ENCODE measurements at places on chromosomes 11 and 22.

- DNase-seq: peak; percentile 38
These were observed 79.1 kb downstream of the EMSY start for GRCh38 chr11:76523786-76524436.

- peak; percentile 63 for DNase-seq
These were observed 39.8 kb upstream of the SPTBN2 start for GRCh38 chr11:66768818-66769217.

DNA sequence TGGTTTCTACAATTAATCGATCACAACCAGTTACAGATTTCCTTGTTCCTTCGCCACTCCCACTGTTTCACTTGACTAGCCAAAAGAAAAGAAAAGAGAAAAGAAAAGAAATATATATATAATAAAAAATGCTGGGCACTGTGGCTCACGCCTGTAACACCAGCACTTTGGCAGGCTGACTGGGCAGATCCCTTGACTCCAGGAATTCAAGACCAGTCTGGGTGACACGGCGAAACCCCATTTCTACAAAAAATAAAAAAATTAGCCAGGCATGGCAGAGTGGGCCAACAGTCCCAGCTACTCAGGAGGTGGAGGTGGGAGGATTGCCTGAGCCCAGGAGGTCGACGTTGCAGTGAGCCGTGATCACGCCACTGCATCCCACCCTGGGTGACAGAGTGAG is 83.8 kb downstream of the NAT10 start:
- no peak for DNase-seq

- DNase-seq: no peak
These were observed 81.0 kb downstream of the TRMU start for GRCh38 chr22:46416520-46416871.

GRCh38 chr11:114115451-114115928 is 56.0 kb downstream of the ZBTB16 start:
- DNase-seq: no peak

GRCh38 chr11:82631722-82632630 is 101.7 kb downstream of the FAM181B start:
- peak; percentile 67 for DNase-seq

DNA sequence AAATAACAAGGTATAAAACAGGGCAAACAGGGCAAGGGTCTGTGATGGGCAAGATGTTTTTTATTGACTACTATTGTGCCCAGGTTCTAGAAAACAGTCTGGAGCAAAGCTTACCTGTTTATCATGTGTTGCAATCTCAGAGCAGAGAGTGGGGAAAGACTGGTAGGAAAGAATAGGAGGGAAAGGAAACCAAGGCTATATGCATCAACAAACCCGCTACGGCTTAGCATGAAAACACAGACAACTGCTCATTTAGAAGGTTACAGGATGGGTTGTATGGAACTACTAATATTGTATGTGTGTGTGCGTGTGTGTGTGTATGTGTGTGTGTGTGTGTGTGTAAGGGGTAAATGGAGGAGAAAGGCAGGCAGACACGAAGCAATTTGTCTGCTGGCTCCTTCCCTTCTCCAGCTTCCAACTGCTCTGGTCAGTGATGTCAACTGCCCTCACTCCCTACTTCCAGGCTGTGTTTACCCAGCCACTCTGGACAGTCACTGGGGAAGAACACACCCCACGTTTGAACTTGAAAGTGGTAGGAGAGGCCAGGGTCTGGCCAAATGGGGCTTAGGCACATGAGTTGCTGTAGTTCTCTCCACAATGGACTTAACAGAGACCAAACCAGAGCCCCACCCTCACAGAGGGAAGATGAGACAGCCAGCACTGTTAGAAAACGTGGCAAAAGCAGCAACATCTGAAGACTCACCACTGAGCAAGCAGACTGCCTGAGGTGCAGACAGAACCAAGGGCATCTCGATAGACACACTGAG is 47.0 kb downstream of the GAB2 start:
- DNase-seq: no peak

DNA sequence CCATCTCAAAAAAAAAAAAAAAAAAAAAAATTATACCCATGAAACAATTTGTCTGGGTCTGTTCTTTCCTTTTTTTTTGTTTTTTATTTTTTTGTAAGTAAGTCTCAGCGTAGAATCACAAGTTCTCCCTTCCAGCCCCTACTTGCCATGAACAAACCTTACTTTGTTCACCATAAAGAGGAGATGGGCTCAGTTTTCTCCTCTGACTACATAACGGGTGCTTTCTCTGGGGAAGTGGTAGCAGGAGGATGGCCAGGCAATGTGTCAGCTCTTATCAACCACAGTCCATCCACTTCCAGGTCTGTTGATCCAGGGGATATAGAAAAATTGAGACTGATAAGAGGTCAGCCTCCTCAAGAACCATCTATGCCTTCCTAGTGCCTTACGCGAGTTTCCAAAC is 11.0 kb downstream of the ASCC2 start:
- no peak for DNase-seq

- peak; percentile 17 for DNase-seq
These were observed 42.0 kb downstream of the MCHR1 start for GRCh38 chr22:40721266-40721665.

- no peak for DNase-seq
These were observed 76.2 kb downstream of the BRD1 start for GRCh38 chr22:49751318-49751965.

DNA sequence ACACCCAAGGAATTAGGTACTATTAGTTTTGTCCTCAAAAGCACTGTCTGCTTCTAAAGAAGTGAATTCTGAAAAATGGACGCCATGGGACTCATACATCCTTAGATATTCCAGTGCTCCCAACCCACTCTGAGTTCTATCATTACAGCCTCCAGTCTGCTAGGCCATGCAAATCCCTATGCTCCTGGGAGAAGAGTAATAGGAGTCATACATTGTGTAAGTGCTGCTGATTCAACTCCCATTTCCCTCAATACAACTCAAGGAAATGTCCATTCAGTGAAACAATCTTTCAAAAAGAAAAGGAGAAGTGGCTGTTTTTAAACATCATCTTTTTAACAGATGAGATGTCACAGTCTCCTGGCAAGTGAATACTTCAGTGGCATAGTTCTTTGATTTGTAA is 590.2 kb upstream of the LRRC4C start:
- no peak for DNase-seq

DNA sequence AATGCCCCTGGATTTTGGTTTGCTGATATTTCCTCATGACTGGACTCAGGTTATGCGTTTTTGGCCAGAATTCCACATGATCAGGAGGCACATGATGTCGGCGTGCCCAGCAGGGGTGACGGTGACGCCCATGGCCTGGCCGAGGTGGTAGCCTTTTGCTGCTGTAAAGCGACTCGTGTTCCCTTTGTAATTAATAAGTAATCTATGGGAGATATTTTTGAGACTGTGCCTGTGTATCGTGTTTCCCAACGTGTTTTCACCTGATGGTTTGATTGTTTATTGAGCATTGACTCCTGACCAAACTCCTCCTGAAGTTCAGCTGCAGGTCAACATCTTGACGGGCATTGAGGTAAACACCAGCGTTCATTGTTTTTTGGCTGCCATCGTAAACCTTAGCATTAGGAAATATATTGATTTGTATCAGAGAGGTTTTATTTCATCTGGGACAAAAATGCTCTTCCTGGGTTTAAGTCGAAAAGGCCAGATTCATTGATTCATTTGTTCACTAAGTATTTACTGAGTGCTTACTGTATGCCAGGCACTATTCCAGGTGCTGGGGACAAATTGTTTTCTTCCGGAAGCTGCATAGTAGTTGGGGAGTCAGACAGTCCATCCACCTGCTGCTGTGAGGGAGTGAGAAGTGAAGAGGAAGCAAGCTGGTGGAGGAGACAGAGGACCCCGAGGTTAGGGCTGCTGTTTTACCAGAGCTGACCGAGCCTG is 23.6 kb downstream of the DCPS start:
- no peak for DNase-seq

DNA sequence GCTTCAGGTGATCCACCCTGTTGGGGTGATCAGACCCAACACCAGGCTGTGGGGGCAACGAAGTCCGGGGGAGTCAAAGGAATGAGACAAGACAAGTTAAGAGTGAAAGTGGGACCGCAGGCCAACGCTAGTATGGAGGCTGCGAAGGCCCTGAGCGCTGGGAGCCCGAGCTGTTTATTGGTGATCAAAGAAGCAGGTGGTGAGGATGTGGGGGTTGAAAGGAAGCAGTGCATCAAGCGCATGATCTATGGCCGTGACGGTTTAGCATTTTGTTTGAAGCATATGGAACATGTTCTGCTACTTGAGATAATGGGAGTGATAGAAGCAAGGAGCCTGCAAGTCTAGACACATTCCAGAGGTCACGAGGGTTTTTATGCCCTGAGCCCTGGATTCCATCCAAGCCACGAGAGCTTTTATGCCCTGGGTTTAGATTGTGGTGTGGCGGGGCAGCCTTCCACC is 49.5 kb downstream of the MCHR1 start:
- peak; percentile 77 for DNase-seq

DNA sequence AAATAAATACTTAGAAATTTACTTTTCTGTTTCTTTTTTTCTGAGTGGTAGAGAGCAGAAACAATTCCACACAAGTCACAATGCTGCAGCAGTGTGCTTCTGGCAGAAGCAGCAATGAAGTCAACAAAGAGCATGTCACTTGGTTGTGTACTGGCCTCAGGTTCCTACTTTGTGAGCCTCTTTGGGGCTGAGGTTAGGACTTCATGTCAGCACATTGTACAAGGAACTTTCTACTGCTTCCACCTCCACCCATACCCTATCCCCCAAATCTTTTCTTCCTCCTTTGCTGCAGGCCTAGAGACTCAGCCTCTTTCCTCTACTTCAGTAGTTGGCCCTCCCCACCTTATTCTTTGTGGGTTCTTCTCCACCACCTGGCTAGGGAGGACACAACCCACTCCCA is 252.7 kb upstream of the PITPNB start:
- DNase-seq: no peak

DNA sequence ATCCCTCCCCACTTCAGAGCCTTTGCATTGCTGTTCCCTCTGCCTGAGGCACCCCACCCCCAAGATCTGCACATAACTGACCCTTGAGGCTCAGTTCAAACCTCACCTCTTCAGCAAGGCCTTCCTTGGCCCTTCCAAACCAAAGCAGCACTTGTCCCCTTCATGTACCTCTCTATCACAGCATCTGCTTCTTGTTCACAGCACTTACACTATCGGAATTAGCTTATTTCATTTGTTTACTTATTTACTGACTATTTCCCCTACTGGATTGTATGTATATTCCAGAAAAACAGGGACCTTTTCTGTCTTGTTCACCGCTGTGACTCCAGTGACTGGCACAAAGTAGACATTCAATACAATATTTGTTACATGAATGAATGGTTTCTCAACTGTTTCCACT is 38.0 kb downstream of the HORMAD2 start:
- no peak for DNase-seq

DNA sequence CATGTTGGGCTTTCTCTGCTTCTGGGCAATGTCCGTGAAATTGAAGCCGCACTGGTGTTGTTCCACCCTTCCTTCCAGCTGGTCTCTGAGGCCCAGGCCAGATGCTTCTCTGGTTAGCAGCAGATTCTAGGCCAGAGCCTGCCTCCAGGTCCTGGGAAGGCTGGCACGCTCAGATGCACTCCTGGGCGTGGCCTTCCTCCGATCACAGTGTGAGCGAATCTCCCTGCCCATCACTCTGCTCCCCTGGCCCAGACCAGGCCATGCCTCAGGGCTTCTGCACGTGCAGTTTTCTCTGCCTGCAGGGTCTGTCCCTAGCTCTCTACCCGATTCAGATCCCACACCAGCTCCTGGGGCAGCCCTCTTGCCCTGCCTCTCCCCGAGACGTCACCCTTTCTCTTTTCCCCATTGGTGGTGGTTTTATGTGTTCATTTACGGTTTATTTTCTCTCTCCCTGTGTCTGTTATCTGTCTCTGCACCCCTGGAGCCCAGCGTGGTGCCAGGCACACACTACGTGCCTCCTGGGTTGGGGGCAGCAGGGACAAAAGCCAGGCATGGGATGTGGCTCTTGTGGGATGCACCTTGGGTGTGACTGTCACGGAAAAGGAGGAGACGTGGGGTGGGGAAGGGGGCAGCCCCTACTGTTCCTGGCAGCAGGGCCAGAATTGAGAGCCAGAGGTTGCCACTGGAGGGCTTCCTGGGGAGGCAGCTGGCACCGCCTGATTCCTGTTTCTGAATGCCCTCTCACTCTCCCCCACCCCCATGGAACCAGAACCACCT is 66.0 kb downstream of the KCNQ1 start:
- DNase-seq: no peak

DNA sequence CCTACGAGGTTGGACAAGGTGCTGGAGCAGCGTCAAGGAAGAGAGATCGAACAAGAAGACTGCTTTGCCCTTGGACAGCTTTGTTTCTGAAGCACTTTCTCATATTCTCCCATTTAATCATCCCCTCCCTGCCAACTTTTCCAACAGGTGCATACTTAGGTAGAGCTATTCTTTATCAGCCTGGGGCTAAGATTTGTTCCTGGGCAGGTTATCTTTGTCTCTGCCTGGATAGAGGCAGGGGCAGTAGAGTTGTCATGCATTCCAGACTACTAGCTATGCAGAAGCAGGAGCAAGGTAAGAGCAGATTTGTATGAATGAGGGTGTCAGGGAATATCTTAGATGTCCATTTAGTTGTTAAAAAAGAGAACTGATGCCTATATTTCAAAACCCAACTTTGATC is 82.3 kb downstream of the PTPRJ start:
- no peak for DNase-seq

DNA sequence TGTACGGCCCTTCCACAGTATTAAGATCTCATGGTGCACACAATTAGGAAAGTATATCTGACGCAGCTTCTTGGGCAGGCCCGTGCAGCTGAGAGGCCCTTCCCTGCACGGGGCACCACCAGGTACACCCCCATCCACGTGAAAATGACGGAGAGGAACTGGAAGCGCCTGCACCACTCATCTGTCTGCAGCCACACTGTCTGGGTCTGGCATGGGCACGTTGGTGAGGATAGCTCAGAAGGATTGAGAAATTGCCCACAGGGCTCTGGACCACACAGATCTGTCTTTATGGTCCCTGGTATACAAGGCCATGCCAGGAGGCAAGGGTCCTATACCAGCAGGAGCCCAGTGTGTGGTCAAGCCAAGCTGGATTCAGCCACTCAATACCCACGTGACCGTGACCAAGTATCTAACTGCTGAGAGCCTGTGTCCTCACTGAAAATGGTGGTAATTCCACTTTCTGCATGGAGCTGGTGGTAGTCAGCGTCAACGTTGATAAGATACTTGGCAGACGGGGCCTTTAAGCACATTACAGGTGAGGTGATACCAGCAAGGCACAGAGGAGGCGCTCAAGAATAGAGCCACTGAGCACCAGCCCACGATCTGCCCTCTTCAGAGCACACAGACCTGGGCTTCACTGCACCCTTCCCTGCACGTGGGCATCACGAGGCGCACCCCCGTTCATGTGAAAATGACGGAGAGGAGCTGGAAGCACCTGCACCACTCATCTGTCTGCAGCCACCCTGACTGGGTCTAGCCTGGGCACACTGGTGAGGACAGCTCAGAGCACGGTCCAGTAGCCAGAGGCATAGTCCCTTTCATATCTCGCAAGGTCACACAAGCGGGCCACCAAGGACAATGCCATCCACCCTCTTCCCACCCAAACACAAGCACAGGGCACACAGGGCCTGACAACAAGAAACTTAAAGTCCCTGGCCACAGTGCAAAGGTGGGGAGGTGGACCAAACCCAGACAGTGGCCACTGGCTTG is 28.4 kb downstream of the SHANK2 start:
- no peak for DNase-seq

GRCh38 chr11:36012979-36013378 is 69.1 kb downstream of the LDLRAD3 start:
- DNase-seq: peak; percentile 20

Measured in bronchial epithelial cell (primary cell).